Hematopoietic multipotent progenitor cell (in vitro differentiated cells): ENCODE measurements at places on chromosomes 16 and 17.

DNA sequence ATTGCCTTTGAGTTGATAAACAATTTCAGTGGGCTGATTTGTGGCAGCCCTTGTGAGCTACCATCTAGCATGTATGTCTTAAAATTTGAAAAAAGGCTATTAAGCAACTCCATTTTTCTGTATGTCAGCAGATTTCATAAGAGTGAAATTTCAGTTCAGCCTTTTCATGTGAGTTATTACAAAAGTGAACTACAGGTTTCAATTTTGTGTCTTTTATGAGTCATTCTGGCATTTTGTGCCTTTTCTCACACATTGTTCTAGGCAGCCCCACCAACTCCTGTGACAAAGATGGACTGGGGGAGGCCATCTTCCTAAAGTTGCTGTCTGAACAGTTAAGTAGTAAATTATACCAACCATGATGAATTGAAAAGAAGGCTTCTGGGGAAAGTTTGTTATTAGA is 52.1 kb downstream of the USP10 start:
- DNase-seq, result no peak

DNA sequence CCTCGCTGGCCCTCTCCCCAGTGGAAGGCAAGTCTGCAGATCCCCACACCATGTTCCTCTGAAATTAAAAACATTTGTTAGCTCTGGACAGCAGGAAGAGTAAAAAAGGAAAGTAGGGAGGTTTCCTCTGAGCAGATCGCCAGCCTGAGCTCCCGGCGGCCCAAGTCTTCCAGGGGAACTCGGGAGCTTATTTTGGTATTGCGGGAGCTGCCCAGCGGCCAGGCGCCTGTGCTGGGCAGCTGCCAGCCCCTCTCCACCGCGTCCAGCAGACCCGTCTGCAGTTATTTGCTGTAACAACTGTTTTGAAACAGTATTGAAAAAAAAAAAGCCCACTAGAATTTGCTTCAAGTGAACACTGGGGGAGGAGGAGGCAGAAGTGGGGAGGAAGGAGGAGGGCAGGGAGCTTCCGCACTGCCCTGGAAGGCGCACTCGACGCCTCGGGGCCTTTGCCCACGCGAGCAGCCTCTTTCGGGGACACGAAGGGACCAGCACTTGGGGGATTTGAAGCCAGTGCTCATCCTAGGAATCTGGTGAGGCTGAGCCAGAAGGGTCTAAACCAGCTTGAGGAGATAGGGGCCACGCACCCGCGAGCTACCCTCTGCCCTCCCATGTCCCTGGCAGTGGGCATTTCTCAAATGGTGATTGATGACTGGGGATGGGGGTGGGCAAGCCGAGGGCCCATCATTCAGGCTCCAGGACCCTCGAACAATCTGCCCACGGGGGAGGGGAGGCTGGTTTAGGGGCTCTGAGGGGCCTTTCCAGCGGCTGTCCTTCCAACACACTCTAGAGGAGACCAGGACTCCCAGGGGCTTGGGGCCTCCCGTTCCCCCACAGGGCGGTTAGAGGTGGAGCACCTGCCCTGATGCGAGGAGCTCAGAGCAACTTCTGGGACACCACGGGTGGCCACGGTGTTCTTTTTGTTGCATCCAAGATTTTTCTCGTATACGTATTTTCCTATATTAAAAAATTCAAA is 3.0 kb upstream of the BAHCC1 start:
- DNase-seq, result no peak

- no peak for DNase-seq
These were observed 81.4 kb upstream of the ERCC4 start for GRCh38 chr16:13838401-13839190.

DNA sequence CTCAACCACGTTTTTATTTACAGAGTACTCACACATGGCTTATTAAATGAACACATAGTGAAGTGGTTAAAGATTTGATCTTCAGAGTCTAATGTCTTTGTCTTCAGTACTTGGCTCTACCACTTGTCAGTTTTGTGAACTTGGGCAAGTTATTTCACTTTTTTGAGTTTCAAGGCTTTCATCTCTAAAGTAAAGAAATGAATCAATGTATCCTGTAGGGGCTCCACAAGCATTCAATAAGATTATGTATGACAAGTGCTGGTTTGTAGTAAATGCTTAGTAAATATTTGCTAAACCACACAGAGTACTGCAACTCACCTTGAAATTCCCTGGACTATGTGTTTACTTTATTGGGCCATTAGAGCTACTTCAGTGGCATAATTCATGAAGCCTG is 446.0 kb upstream of the GOT2 start:
- no peak for DNase-seq

GRCh38 chr17:51231999-51232398 is 27.9 kb downstream of the MBTD1 start:
- no peak for DNase-seq

DNA sequence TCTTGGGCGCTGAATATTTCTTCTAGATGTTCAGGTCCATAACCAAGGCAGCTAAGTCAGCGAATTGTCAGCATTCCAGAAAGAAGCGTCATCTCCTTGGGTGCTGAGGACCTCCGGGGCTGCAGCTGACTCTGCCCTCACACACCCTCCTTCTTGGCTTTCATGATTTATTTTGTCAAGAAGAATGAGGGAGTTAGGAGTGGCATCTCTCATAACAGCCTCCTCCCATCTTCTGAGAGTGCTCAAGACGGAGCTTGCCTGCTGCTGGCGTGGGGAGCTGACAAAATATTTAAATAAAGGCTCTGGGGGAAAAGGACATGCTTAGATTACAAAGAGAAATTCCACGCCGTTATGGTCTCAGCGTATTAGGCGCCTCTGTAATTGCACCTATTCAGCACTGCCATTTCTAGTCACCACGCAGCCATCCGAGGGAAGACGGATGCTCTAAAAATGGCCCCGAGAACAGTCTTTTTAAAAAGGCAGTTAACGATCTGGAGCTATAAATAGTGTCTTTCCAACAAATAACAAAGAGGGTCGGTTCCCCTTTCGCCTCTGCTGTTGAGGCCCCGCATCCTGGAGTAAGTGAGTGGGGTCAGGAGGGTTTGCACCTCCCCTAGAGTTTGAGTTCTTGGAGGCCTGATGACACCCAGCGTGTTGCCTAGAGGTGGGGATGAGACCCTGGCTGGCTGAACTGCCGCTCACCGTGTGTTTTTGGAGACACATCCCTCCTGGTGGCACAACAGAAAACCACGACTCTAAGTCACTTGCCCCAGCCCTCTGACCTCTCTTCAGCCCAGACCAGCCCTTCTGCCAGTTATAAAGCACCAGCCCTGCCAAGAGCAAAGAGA is 187.0 kb downstream of the CCDC182 start:
- no peak for DNase-seq

DNA sequence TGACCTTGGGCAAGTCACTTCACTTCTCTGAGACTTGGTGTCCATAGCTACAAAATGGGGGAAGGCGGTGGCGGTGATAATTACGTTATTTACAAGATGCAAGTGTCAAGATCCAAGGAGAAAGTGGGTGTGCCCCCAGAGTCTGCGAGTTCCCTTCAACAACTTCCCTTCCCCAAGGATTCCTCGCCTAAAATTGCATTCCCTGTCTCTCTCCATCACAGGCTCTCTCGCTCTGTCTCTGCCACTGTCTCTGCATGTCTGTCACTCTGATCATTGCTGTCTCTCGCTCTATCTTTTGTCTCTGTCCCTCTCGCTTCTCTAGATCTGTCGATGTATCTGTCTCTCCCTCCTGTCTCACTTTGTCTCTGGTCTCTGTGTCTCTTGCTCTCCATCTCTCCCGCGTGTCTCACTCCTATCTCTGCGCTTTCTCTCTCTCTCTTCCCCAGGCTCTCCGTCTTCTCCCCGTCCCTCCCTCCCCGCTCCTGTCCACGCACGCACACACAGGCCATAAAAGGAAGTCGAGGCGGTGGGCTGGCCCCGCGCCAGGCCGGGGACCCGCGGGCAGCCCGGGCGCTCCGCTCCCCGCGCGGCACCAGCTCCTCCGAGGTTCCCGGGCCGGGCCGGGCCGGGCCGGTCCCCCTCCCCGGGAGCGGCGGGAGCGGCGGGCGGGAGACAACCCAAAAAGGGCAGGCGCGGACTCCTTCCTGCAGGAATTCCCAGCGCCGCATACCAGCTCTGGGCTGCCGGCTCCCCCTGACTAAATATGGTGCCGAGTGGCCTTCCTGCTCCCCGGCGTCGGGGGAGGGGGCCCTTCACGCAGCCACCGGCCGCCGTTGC is 1.1 kb upstream of the MYH11 start:
- peak; percentile 46 for DNase-seq

DNA sequence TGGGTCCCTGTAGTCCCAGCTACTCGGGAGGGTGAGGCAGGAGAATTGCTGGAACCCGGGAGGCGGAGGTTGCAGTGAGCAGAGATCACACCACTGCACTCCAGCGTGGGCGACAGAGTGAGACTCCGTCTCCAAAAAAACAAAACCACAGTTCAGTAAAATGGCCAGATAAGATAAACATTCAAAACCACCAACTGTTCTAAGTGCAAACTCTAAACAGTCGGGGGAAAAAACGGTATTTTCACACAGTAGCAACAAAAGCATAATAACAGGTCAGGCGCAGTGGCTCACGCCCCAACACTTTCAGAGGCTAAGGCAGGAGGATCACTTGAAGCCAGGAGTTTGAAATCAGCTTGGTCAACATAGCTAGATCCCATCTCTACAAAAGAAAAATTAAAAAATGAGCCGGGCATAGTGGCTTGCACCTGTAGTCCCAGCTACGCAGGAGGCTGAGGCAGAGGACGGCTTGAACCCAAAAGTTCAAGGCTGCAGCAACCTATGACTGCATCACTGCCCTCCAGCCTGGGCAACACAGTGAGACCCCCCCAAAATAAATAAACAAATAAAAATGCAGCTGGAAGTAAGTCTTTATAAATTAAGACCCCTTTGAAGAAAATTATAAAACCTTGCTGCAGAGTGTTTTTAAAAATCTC is 10.8 kb upstream of the HASPIN start:
- DNase-seq, result no peak

- no peak for DNase-seq
These were observed 5.9 kb upstream of the MAPK7 start for GRCh38 chr17:19372439-19372838.

GRCh38 chr17:67733449-67733848 is 15.7 kb downstream of the NOL11 start:
- no peak for DNase-seq

DNA sequence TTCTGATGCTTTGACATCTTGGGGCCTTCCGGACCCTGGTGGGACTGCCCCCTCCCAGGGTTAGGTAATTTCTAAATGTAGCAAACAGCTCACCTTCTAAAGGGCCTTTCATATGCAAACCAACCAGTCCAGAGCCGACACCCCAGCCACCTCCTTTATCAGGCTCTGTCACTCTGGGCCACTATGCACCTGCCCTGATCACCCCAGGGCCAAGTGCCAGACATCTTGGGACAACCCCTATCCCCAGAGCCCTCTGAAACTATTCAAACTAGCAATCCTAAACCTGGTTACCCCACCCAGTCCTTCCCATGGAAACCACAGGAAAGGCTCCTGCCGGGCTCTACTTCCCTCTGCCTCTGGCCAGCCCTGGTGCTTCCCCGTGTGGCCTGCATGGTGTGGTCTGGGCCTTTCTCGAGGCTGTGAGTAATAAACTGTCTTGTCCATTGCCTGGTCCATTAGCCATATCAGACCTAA is 91.2 kb upstream of the TNRC6C start:
- no peak for DNase-seq

DNA sequence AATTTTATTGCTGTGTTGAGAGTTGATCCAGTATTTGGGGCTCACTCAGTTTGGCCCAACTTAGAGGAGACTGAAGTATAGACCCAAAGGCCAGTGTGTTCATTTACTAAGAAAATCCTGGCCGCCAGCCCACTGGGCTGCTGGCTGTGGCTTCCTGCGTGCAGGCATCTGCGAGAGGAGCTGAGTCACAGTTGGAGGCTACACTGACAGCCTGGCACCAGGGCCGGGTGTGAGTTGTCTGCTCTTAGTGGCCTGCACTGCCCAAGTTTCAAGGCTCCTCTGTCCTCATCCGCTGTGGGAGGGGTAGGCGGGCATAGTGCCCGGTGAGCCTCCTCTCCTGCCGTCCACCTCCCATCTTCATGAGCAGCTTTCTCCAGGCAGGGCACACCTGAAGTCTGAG is 54.2 kb downstream of the PLD6 start:
- peak; percentile 87 for DNase-seq
